ENCODE measurements at places on chromosomes 11 and 22.

- no peak for DNase-seq
Measured at GRCh38 chr11:129790106-129790505, 25.5 kb upstream of the TMEM45B start.

- no peak for DNase-seq
Measured at GRCh38 chr11:129637983-129638776, 177.5 kb upstream of the TMEM45B start.

DNA sequence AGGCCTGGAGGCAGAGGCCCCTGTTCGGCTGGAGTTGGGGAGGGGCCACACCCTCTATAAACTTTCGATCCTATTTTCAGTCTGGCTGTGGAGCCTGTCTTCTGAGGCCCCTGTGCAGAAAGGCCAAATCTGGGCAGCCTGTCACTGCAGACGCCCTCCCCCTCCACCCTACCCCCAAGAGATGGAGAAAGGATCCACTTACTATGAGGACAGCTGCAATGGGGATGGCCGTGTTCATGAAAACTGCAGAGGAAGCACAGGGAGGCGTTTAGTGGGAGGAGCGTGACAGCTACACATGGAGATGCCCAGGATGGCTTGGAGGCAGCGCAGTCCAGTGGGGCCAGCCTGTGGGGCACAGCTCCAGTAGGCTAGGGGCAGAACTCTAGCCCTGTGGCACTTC, 43.5 kb upstream of the KCNJ11 start:
- no peak for DNase-seq

- no peak for DNase-seq
Measured at GRCh38 chr11:114134870-114135269, 75.4 kb downstream of the ZBTB16 start.

- DNase-seq, result no peak
Measured at GRCh38 chr22:36770513-36771231, 5.2 kb downstream of the IFT27 start.

DNA sequence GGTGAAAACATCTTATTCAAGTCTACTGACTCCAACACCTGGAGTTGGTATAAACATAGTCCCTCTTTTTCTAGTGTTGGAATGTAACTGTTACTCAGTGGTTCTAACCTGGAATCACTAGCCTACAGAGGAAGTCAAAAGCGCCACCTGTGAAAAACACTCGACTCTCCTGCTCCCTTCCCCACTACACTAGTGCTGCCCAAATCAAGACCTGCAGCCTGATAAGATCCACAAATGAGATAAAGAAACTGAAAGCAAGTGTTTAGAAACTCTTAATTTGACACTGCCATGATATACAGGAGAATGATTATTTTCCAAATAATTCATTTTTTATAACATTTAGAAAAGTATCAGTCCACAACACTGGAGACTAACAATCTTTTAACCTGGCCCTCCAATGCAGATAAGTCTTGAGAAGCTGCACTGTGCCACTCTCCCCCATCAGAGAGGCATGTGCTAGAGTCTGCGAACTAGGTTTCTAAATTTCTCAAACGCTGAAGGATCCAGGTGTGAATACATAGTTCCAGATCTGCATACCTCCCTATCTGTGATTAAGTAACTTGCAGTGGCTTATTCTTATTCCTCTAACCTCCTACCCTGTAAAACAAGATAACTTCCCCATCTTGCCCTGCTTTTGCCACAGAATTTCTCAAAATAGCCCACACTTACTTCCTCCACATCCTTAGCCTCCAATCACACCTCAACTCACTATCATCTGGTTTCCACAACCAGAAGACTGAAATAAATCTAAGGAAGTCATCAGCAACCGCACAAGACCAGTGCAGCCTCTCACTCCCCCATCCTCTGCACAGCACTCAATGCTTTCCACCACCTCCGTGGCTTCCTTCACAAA, 88.1 kb downstream of the RRAS2 start:
- DNase-seq, result no peak

GRCh38 chr11:96642583-96642982, 252.8 kb downstream of the JRKL start:
- DNase-seq, result no peak

GRCh38 chr11:70019576-70020011, 58.5 kb upstream of the ANO1 start:
- no peak for DNase-seq

GRCh38 chr22:50173311-50173982, 2.9 kb downstream of the PANX2 start:
- DNase-seq, result no peak

Data from stimulated activated effector memory CD8-positive, alpha-beta T cell treated with anti-CD3 and anti-CD28 coated beads, Interleukin-12 subunit alpha, Interleukin-12 subunit beta, amount 100 ng/mL, for 72 hours (primary cell).